ENCODE measurements at places on chromosomes 6 and 20.

DNA sequence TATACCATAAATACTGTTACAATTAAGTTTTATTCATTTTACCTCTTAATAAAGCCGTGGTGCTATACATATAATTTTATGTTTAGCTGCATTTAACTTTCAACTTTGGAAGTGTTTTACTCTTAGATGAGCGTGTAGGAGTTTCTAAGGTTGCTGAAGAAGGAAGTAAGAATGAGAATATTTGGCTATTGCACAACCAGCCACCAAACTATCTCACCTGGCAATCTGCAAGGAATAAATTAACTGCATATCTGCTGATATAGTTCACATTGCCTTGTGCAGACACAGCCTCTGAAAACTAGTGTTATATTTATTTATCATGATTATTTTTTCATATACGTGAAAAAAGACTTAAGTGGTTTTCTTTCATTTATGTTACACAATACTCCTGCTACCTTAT is 230.4 kb downstream of the PLCB1 start:
- no peak for DNase-seq

- no peak for DNase-seq
These were observed 4.3 kb upstream of the MCM3 start for GRCh38 chr6:52288841-52289240.

- DNase-seq = no peak
These were observed 25.3 kb upstream of the TAAR1 start for GRCh38 chr6:132684272-132684671.

DNA sequence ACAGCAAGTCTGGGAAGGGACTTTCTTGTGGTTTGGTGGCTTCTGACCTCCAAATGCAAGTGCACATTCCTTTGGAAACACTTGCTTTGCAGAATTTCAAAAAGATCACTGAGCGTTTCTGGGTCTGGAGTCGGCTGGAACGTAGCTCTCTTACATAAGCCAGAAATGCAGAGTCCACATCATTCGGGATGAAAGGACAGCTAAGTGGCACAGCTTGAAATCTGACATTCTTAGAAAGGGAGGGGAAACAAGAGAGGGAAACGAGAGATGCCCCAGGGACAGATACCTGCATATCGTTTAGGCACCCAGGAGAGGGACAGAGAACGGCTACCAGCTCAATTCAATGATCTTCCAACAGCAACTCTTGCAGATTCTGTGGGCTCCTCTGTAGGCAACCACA is 118.7 kb downstream of the NFATC2 start:
- DNase-seq = no peak

GRCh38 chr6:87291883-87292282 is 30.5 kb upstream of the SMIM8 start:
- DNase-seq = peak; percentile 28

GRCh38 chr6:134372603-134373281 is 54.8 kb upstream of the SGK1 start:
- DNase-seq = no peak

GRCh38 chr6:109595998-109596397 is 95.0 kb downstream of the AK9 start:
- DNase-seq = no peak

All from tongue (tissue), 3 donors.